ENCODE measurements at places on chromosomes 11 and 22.

DNA sequence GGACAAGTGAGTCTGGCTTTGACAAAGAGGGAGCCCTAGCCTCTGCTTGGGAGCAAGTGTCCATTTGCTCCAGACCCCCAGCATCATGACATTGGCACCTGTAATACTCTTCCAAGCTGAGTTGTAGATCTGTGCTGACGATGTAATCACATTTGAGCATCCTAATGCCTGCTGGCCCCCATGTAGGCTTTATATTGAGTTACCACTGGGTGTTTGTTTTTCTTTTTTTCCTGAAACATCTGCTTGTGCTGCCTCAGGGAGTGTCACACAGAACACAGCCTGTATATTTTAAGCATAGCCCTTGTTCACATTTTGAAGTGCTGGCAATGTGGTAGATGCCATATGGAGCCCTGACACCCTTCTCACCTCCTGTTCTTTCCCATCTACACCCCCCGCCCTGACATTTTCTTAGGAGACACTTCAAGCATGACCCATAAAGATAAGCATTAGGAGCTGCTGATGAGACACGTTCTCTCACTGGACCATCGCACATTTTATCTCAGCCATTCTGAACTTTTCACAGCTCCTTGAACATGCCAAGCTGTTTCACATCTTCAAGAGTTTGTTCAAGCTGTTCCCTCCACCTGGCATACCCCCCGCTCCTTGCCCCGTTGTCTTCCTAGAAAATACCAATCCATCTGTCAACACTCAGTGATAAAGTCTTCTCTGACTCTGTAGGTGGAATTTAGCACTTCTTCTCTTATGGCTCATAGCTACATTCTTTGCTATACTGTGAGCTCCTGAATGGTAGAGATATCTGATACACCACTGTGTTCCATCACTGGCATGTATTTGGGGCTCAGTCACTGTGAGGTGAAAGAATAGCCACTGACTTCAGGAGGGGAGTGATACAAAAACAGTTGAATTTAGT is 128.7 kb downstream of the TRIM44 start:
- DNase-seq = no peak

DNA sequence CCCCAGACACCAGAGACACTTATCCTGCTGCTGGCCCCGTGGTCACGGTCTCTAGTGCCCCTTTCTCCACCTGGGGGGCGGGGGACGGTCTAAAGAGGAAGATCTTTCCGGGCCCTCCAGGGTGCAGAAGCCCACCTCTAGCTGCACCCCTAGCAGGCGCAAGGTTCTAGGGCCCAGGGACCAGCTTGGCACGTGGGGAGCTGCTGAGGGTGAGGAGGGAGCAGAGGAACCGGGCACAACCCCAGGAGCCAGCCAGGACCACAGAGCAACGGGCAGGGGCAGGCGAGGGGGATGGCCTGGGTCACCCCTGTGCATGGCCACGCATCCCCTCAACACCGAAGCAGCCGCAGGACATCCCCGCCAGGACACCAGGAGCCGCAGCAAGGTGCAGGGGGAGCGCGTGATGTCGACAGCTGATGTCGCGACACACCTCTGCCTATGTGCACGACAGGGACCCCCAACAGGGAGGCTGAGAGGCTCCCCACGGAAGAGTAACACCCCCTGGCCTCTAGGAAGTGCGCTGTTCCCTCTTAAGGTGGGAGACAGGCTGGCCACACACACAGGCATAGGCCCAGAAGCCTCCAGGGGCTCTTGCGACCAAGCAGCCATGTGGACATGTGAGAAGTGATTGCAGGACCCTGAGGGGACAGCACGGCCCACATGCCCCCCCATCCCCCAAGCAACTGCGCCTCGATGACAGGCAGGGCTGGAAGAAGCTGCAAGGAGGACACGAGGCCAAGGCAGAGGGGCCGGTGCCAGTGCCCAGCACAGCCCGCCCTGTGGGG is 5.1 kb downstream of the LRFN4 start:
- no peak for DNase-seq

GRCh38 chr11:287821-288477 is 977 bp upstream of the PGGHG start:
- DNase-seq = no peak

- DNase-seq = no peak
Observed at GRCh38 chr11:26330262-26330661, 1.7 kb upstream of the ANO3 start.

GRCh38 chr11:68565768-68566167 is 105.2 kb downstream of the PPP6R3 start:
- DNase-seq = no peak

- no peak for DNase-seq
Observed at GRCh38 chr11:43853781-43854180, 26.9 kb upstream of the ALKBH3 start.

GRCh38 chr11:124302347-124303125 is 11.2 kb downstream of the OR8D1 start:
- no peak for DNase-seq

DNA sequence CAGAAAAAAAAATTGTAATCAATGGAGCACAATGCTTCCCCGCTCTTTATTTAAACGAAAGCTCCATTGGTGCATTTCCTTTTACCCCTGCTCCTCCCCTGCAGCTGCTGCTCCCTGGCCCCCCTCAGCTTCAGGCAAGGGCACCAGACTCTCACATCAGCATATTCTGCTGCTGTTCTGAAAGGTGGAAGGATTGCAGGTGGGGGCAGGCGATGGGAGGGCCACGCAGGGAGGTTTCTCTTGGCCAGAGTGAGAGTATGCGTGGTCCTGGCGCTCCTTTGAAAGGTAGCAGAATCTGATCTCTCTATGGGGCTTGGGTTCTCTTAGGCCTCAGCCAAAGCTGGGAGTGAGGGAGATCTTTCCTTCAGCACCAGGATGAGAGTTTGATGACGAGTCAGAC is 240.9 kb upstream of the CADM1 start:
- no peak for DNase-seq

- no peak for DNase-seq
Observed at GRCh38 chr11:57977709-57978108, 46.0 kb upstream of the OR9Q1 start.

- DNase-seq = no peak
Observed at GRCh38 chr11:14687943-14688627, 44.5 kb downstream of the PDE3B start.

DNA sequence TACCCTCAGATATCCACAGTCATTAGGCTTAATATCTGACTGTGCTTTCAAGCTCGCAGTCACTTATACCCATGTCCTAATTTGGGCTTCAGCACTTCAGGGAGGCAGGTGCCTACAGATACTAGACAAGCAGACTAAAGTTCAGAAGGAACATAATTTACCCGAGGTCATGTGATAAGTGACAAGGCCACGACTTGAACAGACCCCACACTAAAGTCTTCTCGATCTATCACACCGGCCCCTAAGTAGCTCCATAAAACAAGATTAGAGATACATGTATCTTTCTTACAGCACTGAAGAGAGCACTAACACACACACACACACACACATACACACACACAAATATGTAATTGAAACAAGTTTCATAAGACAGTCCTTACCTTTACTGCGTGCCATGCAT is 32.6 kb downstream of the TOM1 start:
- no peak for DNase-seq

DNA sequence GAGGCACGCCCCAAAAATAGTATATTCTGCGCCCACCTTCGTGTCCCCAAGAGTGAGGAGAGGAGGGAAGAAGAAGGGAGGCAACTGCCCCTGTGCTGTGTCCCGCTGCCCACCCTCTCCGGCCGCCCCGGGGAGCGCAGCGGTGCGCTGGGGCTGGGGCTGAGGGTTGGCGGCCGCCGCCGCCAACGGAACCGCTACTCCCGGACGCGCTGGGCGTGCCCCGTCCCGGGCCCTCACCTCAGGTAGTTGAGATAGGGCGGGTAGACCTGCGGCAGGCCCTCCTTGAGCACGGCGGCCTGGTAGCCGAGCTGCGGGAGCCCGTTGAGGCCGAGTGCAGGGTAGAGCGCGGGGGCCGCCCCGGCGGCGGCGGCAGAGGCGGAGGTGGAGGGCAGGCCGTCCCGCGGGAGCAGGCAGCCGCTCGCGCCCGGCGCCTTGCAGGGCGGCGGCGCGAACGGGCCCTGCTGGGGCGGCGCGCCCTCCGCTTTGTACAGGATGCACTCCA is 2.4 kb downstream of the PGR start:
- no peak for DNase-seq

DNA sequence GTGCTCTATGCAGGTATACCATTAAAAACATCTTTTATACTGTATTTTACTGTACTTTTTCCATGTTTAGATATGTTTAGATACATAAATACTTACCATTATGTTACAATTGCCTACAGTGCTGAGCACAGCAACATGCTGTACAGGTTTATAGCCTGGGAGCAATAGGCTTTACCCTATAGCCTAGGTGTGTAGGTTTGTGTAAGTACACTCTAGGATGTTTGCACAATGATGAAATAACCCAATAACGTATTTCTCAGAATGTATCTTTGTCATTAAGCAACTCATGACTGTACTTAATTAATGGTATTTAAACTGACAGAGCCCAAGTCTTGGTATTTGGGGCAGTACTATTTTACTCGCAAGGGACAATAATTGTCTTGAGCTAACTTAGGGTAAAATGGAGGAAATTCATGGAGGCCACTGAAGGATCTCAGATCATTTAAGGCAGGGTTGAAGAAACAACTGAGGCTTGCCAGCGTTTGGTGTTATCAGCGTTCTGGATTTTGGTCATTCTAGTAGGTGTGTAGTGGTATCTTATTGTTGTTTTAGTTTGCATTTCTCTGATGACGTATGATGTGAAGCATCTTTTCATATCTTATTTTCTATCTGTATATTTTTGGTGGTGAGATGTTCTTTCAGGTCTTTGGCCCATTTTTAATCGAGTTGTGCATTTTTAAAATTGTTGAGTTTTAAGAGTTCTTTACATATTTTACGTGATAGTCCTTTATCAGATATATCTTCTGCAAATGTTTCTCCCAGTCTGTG is 42.4 kb downstream of the ADAMTS15 start:
- no peak for DNase-seq

GRCh38 chr11:1922481-1923081 is 3.1 kb downstream of the TNNT3 start:
- no peak for DNase-seq

GRCh38 chr22:35257002-35257320 is 332 bp upstream of the HMGXB4 start:
- no peak for DNase-seq

GRCh38 chr22:44594951-44595350 is 96.9 kb upstream of the RTL6 start:
- no peak for DNase-seq

DNA sequence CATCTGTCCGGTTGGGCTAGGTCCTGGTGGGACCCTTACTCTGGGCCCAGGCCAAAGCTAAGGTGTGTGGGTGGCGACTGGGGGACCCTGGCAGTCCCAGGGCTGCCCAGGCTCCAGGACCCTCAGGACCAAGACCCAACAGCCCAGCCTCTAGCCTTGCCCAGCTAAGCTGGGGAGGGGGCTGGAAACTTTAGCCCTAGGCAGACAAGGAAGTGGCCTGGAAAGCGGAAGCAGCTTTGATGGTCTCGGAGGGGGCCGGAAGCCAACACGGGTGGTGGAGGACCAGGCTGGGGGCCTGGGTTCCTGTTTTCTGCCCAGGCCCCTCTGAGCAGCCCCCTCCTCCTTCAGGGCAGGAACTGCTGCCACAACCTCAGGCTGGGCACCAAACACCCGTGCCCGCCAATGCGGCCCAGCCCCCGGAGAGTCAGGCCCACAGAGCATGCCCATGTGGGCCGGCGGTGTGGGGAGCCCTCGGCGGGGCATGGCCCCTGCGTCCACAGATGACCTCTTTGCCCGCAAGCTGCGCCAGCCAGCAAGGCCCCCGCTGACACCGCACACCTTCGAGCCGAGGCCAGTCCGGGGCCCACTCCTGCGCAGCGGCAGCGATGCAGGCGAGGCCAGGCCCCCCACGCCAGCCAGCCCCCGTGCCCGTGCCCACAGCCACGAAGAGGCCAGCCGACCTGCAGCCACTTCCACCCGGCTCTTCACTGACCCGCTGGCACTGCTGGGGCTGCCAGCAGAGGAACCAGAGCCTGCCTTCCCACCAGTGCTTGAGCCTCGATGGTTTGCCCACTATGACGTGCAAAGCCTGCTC is 2.8 kb downstream of the SIPA1 start:
- no peak for DNase-seq

GRCh38 chr11:117430293-117430955 is 102.8 kb downstream of the CEP164 start:
- DNase-seq = no peak

DNA sequence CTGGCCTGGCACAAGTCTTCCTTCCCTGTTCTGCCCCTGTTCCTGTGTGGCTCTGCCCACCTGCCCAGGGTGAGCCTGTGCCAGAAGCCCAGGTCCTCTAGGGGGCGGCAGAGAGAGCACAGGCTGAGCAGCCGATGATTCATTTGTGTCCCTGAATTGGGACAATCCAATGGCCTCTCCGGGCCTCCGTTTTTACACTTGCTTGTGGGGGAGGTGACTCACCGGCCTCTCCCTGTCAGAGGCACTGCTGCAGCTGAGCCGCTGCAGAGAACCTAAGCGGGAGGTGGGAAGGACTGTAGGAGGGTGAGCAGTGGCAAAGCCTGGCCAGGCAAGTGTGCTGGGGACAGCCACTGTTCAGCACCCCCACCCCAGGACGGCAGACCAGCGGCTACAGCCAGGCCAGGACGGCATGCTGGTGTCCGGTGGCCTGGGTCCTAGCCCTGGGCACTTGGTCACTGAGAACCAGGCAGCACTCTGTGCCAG is 65.2 kb upstream of the LMO1 start:
- DNase-seq = peak; percentile 57

- no peak for DNase-seq
Observed at GRCh38 chr11:66195867-66196266, 72.6 kb upstream of the RAB1B start.

- no peak for DNase-seq
Observed at GRCh38 chr11:23359297-23359696, 499.0 kb upstream of the CCDC179 start.

DNA sequence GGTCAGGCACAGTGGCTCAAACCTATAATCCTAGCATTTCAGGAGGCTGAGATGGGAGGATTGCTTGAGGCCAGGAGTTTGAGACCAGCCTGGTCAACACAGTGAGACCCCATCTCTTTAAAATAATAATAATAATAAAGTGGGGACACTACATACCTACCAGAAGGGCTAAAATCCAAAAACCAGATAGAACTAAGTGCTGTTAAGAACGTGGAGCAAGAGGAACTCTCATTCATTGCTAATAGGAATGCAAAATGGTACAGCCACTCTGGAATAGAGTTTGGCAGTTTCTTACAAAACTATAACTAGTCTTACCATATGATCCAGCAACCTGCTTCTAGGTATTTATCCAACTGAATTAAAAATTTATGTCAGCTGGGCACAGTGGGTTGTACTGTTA is 9.6 kb downstream of the CKAP5 start:
- DNase-seq = no peak
